ENCODE measurements at places on chromosomes 7 and 10.

DNA sequence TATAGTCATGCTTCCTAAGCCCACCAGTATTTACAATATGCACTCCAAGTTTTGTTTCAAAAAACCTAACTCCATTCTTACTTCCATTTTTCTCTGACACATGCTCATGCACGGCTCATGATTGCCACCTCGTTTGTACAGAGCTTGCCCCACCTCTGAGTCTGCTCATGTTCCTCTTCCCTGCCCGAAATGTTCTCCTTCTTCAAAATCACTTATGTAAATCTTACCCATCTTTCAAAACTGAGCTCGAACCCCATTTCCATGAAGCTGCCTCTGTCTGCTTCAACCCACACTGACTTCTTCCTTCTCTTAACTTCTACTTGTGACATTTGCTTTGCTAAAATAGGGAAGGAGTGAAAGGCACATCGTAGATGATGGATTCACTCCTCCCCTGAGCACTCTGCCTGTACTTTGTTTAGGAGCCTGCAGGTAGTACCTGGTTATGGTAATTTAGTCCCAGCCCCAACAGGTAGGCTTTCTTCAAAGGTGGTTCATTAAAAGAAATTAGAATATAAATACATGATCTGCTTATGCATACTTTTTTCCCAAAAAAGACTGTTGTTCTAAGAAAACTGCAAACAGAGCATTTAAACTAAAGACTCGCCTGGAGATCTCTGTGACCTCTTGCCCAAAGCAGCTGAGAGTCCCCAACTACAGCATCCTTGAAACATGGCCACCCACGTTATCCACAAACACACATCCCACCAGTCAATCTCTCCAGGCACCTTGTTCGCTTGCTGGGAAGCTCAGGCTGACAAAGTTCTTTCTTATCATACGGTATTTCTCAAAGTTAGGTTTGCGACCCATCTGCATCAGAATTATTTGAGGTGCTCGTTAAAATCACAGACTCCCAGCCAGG, 172.0 kb downstream of the DGKI start:
- DNase-seq, result no peak

DNA sequence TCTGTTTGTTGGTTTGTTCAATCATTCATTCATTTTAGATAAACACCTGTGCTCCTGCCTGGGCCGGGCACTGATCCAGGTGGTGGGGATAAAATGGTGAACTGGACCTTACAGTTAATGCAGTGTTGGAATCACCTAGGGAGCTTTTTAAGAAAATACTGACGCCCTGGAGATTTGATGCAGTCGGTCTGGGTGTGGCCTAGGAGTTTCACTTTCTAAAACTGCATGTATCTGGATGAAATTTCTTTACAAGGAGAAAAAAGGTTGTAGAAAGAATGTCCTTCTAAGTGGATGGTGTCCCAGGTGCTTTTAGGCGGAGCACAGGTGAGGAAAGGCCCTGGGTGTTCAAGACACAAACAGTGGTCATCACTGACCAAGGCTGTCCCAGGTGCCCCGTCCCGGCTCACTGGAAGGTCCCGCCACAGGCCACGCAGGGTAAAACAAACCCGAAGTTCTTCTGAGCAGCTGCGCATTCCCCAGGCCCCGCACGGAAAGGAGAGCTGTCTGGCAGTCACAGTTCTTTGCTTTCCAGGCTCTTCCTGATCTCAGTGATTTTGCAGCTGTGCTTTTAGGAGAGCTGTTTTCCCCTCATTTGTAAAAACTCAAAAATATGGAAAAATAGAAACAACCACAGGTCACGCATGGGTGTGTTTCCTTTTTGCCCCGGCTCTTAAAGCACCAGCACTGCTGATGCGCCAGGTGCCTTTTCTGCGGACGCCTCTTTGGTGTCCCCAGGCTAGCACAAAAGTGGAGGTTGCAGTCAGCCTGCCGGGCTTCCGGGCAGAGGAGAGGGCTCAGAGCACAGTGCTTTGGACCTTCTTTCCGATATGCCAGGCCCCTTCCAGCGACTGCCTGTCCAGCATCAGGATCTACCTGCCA, 161.9 kb downstream of the GRK5 start:
- no peak for DNase-seq

DNA sequence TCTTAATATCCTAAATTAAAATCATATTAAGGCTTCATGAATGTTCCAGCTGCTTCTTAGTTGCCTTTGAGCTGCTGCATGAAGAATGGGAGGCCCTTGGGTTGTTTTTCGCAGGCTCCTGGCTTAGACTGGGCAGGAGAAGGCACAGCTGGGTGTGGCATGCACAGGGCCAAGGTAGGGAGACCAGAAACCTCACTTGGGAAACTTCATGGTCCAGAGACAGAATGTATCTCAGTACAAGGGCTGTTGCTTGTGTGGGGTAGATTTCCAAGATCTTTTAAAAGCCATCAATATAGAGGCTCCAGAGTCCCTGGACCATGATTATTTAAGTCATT, 49.9 kb downstream of the BUB3 start:
- no peak for DNase-seq

DNA sequence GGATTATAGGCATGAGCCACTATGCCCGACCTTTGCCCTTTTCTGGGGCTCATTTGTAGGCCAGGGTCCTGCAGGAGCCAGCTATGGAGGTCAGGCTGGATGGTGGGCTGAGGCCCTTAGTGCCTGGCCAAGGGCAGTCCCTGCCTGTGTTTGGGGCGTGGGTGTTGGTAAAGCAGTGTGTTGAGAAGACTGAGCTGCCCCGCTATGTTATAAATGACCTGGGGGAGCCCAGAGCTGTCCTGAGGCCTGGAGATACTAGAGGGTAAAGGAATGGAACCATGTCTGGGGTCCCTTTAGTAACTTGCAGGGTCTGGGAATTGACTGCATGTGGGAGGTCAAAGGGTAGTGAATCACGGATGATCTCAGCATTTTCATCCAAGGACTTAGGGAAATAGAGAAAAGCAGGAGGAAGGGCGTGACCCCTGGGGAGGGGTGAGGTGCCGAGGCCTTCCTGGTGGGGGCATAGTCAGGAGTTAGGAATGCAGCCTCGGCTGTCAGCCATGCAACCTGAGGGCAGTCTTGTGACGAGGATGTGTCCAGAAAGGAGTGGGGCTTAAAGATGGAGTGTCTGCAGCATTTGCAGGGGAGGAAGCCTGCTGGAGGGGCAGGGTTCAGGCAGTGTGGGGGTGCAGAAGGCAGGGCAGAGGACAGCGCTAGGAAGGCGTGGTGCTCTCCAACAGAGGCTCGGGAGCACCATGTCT, 31.5 kb downstream of the TMEM248 start:
- peak; percentile 60 for DNase-seq

- DNase-seq, result no peak
These were observed 128.9 kb upstream of the NPS start for GRCh38 chr10:127420138-127420684.

GRCh38 chr7:20561466-20561865, 54.0 kb upstream of the ABCB5 start:
- peak; percentile 89 for DNase-seq

DNA sequence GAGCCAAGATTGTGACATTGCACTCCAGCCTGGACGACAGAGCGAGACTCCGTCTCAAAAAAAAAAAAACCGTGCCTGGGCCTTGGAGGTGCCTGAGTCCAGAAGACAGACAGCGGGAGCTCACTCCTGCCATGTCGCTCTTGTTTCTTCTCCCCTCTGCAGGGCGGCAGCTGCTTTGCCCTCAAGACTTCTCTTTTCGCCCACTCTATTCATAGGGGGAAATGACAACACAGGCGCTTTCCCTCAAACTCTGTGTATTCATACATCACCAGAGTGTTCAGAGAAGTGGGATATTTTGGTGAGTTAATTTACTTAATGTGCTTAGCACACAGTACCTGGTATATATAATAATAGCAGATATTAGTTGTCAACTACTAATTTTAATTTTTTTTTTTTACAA, 44.5 kb downstream of the FOXK1 start:
- DNase-seq, result no peak

Measured in pulmonary artery endothelial cell (primary cell).